ENCODE measurements at places on chromosomes 4 and X.

DNA sequence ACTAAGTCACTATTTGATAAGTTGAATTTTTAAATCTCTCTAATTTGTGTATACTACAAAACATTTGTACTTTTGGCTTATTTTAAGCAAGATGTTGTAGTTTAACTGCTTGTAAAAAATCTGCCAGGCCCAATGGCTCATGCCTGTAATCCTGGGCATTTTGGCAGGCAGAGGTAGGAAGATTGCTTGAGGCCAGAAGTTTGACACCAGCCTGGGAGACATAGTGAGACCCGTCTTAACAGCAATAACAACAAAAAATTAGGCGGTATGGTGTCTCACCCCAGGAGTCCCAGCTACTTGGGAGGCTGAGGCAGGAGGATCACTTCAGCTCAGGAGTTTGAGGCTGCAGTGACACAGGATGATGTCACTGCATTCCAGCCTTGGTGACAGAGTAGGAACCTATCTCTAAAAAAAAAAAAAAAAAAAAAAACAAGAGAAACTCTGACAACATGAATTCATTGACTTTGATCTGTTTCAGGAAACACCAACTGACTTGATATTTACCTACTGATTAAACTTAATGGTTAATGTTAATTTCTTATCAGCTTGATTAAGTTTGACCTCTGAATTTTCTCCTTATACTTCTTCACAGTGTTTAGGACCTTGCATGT, 8.9 kb downstream of the FHIP1A start:
- no peak for DNase-seq

GRCh38 chrX:21934414-21934813, 6.1 kb upstream of the SMS start:
- no peak for DNase-seq

- no peak for DNase-seq
Observed at GRCh38 chr4:74555231-74555630, 110.3 kb downstream of the AREG start.

GRCh38 chr4:40827758-40828157, 78.0 kb downstream of the NSUN7 start:
- no peak for DNase-seq

DNA sequence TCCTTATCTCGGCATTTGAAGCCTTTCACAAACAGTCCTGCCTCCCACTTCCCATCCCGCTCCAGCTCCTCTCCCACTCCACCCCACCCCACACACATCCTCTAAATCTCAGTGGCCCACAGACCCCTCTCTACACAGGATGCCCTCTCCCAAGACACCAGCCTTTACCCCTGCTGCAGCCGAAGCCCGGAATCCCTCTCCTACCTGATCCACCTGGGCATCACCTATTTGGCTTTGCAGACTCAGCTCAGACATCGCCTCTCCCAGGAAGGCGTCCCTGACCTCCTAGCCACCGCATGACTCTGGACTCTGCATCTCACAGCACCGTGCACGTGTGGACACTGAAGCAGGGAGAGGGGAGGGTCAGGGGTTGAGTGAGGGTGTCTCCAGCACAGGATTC, 11.5 kb downstream of the PPP2R2C start:
- DNase-seq: no peak

GRCh38 chrX:7620560-7620959, 222.4 kb upstream of the VCX start:
- DNase-seq: no peak

- DNase-seq: peak; percentile 46
Observed at GRCh38 chrX:103554687-103555424, 30.5 kb upstream of the TCEAL4 start.

DNA sequence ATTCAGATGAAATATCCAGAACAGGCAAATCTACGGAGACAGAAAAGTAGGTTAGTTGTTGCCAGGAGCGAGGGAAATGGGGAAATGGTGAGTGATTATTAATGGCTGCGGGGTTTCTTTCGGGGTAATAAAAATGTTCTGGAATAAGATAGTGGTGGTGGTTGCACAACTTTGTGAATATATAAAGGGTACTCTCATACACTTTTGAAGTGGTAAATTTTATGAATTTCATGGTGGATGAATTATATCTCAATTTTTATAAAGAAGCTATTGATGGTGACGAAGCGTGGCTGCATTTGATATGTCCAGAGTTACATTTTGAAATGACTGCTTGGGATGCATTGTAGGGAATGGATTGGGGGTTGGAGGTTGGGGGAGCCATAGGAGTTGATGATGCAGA, 16.3 kb downstream of the FAM47E start:
- DNase-seq: no peak

DNA sequence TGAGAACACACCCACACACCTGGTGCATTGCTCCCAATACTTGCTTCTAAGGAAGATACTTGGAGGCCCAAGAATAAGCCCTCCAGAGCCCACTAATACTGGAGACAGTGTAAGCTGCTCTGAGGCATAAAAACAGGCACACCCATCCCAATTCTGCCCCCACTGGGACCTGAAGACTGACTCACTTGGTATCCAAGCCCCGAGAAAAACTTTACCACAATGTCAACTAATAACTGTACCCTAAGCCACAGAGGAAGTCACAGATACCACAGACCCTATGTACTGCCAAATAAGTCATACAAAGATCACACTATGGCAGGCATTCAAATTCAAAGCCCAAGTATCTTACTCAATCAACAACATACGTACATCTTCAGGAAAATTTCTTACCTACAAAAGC, 398.2 kb upstream of the SPANXN1 start:
- no peak for DNase-seq

DNA sequence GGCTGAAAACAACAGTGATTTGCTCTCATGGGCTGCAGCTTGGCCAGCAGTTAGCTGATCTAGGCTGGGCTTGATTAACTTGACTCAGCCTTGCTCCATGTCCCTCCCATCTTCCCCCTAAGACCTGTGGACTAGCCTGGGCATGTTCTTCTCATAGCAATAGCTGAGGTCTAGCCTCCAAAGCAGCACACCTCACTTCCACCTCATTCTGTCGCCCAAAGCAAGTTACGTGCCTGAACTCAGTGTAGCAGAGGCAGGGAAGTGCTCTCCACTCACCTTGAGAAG, 62.2 kb downstream of the EVC start:
- no peak for DNase-seq

GRCh38 chr4:175622887-175623286, 189.2 kb downstream of the GPM6A start:
- no peak for DNase-seq

DNA sequence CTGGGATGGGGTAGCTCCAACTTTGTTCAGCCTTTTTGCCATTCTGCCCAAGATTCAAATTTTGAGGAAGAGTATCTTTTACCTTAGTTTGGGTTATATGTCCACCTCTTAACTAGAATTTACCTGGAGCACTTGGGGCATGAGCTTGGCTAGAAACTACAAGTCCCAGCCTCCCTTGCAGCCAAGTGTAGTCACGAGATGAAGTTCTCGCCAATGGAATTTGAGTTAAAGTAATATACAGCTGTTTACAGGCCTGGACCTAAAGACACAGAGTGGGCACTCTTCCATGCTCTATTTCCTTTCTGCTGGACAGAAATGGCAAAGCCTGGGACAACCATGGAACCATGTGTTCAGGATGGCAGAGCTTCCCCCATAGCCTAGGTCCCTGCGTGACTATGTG, 233.6 kb upstream of the GATB start:
- no peak for DNase-seq

- no peak for DNase-seq
Observed at GRCh38 chr4:74402692-74403456, 37.9 kb downstream of the EREG start.

- no peak for DNase-seq
Observed at GRCh38 chrX:48509245-48509590, 426 bp downstream of the PORCN start.

DNA sequence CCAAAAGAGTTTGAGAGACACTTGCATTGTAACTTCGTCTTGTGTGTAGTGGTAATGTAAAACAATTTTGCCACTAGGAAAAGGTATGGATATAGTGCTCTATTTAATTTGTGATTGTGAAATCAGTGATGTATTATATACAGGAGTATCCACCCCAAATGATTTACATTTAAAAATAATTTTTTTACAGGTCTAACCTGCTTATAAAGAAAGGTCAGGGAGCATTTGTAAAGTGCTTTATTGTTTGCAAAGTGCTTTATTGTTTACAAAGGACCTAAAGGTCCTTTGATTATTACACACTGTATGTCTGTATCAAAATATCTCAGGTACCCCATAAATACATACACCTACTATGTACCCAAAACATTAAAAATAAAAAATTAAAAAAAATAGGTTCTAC, 70.3 kb downstream of the DCK start:
- DNase-seq: no peak
